ENCODE measurements at places on chromosomes 5 and 9. TPM values are rescaled to one million over a fixed set of nuclear protein-coding genes. Genes with fewer than 3 reads are reported as not detected.
A peak's percentile ranks its signal among the peaks of the same experiment; 100 is the strongest.

- DNase-seq: no peak
Measured at GRCh38 chr5:36883894-36884462, 7.4 kb downstream of the NIPBL start.

GRCh38 chr5:42487077-42487476 is 63.8 kb downstream of the GHR start:
- DNase-seq: no peak

DNA sequence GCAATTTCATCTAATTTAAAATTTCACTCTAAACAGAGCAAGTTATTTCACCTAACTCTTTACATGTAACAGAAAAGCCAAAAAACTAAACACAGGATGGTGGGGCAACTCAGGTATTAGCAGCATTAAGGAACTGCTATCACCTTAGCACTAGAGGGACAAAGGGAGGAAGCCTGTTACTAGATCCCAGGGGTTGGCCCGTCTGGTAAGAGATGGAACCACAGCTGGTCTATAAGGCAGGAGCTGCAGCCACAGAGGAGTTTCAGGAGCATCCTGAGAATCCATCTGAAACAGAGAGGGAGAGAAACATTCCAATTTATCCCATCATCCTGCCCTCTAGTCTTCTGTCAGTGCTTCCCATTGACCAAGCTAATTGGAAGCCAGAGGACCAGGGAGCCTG is 300.3 kb downstream of the MRPS30 start:
- DNase-seq: peak; percentile 16

DNA sequence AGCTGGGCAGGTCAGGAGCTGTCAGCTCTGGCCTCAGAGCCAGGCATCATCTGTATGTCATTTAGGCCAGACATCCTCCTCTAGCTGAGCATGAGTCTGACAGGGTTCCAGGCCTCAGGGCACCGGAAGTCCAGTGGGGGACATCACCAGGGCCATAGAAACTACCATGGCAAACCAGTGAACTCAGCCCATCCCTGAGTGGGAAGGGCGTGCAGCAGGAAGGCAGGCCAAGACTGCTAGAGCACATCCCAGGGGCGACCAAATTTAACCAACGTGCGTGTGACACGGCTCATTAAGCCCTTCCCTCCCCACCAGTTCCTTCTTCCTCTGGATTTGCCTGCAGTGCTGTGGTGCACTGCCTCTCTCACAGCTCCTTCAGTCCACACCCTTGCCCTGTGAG is 75.9 kb downstream of the COL27A1 start:
- DNase-seq: no peak

- DNase-seq: no peak
Measured at GRCh38 chr9:120889606-120890271, 12.8 kb upstream of the PHF19 start.

DNA sequence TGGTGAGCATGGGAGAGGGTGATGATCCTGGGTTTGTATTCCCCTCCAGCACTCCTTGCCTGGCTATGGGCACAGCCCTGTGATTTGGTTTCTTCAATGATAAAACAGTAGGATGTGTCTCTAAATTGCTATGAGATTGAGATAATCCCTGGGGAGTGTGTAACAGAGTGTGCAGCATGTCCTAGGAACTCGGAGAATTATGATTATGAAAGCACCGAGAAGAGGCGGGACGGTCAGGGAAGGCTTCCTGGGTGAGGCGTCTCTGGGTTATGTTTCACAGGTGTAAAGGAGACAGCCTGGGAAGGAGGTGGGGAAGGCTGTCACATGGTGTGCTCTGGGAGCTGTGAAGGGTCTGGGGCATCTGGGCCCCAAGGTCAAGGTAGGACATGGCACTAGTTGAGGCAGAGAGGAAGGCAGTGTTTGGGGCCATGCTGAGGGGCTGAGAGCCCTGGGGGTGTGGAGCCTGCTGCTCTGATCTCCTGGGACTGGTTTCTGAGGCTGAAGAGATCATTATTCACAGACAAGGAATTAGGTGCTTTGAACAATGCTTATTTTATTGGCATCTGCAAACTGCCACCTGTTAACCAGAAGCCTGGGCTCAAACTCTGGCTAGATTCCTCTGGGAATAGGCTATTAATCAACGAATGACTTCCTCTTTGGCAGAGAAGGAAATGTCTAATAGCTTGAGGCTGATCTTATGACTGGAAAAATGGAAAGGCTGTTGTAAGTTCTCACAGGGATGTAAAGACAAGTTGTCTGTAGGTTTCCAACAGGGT is 73.8 kb upstream of the IL12B start:
- no peak for DNase-seq

FGF18 gene
- not detected for total RNA-seq

All from GM23338 (cell line).